ENCODE measurements at places on chromosomes 7 and 10.

DNA sequence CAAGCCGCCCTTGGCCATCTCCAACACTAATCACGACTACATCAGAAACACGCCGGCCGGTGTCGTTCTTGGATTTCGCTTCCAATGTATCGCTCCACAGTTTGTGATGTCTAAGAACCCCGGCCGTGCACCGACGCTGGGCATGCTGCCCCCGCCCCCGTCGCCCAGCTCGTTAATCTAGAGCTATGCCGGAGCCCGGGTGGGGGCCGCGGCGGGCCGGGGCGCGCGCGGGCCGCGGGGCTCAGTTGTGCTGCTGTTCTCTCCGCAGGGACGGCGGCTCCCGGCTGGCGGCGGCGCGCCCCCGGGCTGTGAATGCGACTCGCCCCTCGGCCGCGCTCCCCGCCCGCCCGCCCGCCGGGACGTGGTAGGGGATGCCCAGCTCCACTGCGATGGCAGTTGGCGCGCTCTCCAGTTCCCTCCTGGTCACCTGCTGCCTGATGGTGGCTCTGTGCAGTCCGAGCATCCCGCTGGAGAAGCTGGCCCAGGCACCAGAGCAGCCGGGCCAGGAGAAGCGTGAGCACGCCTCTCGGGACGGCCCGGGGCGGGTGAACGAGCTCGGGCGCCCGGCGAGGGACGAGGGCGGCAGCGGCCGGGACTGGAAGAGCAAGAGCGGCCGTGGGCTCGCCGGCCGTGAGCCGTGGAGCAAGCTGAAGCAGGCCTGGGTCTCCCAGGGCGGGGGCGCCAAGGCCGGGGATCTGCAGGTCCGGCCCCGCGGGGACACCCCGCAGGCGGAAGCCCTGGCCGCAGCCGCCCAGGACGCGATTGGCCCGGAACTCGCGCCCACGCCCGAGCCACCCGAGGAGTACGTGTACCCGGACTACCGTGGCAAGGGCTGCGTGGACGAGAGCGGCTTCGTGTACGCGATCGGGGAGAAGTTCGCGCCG lies 1.9 kb downstream of the VWC2 start:
- no peak for DNase-seq

DNA sequence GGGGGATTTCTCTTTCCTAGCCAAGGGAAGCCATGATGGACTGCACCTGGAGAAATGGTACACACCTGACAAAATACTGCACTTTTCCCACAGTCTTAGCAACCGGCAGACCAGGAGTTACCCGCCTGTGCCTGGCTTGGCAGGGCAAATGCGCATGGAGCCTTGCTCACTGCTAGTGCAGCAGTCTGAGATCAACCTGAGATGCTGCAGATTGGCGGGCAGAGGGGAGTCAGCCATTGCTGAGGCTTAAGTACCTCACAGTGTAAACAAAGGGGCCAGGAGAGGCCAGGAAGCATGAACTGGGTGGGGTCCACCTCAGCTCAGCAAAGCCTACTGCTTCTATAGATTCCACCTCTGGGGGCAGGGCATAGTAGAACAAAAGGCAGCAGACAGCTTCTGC lies 49.4 kb downstream of the OR13A1 start:
- DNase-seq: no peak

DNA sequence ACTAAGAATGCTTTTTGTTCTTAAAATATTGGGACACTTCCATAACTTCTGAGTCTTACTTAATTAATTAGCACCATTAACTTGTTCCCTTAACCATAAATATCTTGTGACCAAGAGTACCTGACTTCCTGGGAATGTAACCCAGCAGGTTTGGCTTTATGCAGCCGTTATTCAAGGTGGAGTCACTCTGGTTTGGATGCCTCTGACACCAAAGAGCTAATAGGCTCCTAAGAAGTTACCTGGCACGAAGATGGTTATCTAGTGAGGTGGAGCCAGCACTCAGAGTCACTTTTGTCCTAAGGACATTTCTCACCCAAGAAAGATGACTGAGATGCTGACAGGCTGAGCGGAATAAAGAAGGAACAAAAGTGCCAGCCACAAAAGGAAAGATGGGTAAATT lies 172.3 kb downstream of the C1GALT1 start:
- no peak for DNase-seq

DNA sequence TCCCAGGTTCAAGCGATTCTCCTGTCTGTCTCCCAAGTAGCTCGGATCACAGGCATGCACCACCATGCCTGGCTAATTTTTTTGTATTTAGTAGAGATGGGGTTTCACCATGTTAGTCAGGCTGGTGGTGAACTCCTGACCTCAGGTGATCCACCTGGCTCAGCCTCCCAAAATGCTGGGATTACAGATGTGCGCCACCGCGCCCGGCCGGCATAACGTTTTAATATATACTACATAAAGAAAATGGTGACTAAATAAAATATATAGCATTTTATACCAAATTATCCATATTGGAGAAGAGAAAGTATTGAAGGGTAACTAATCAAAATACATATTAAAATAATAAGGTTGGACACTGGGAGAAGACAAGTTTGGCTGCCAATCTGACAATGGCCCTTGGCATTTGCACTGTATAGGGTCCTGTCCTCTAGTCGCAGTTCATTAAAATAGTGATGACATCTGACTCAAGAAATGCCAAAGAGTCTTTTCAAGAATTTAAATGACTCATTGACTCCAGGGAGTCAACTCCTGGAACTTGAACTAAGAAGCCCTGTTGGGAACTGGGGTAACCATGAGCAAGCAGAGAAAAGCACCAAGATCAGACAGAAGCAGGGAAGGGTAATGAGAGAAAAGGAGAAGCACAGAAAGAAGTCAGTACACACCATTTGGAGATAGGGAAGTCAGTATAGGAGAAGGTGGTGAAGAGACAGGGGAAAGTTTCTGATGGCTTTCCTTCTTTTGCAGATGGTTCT lies 91.1 kb downstream of the CH25H start:
- no peak for DNase-seq

DNA sequence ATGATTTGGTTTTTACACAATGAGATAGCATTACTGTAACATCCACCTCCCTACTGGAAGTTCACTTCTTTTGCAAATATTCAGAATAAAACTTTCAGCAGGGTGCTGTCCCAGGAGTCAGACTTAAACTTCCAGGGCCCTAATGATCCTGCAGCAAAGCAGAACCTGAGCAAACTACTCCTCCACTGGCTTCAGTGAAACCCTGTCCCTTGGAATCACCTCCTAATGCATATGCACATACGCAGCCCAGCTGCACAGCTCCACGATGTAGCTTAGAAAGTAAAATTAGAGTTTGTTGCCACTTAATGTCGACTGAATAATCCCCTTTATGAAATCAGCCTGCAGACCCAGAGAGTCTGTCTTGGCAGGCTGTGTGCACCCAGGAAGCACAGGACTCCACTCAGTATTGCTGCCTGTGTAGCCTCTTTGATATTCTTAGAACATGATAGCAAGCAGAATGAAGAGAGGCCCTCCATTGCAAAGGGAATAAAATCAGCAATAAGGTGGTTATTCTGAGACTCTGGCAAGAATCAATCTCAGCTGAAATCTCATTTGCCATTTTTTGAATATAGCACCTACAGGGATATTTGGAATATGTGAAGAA lies 1.6 kb downstream of the NPSR1 start:
- DNase-seq: no peak

GRCh38 chr7:96178581-96178980 lies 143.3 kb downstream of the SLC25A13 start:
- DNase-seq: peak; percentile 98

GRCh38 chr10:76305930-76306615 lies 874.6 kb downstream of the LRMDA start:
- DNase-seq: no peak

GRCh38 chr10:78544423-78545090 lies 510.9 kb downstream of the RPS24 start:
- no peak for DNase-seq

GRCh38 chr10:113524120-113524519 lies 28.7 kb upstream of the HABP2 start:
- no peak for DNase-seq
